ENCODE measurements at places on chromosomes 3 and 15.

DNA sequence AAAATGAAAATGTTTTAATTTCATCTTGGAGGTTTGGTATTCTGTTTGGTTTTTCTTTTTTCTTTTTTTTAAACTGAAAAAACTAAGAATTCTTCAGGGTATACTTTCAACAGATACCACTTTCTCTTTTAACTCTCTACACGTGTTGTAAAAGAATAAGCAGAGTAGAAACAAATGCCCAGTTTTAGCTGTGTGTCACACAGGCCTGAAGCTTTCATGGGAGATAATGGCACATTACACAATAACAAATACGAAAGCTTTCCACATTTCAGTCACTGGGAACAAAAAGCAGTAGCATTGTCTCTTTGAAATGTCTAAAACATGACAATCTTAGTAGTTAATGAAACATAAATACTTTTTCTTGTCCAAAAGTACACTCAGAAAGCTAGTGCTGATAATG is 818.5 kb downstream of the TBL1XR1 start:
- DNase-seq: no peak
- no peak overlapping the region for H3K4me3 ChIP-seq
- no peaks in the 10 kb centered on the region for H3K36me3 ChIP-seq
- H3K4me1 ChIP-seq: no peaks in the 10 kb centered on the region

DNA sequence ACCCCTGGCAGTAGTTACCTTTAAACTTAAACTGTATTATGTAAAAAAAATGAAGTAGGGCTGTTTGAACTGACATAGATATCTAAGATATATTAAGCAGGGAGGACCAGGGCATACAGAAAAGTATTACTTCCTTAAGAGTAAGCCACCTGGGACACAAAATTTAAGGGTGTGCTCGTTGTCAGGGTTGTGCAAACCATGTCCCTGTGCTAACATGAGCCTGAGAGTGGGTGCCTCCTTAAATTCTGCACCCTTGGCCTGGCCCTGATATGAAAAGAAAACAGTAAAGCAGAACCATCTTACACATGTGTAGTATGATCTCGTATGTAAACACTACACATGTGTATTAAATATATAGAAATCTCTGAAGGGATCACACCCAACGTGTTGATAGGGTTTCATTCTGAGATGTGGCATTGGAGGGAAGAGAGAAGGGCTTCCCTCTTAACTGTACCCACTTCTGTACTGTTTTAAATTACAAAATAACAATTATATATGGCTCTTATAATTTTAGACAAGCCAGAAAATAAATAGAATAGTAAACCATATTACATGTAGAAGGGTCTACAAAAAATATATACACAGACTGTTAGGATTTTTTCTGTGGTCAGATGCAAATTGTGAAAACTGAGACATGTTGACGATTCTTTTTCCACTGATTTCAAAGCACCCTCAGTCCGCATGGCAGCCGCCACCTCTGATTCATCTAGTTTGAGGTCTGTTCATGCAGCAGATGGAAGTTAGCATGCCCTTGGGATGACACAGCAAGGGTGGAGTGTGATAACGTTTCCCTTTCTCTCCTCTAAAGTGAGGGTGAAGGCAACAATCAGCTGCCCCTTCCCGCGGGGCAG is 400.8 kb upstream of the PROK2 start:
- no peaks in the 10 kb centered on the region for H3K36me3 ChIP-seq
- H3K27ac ChIP-seq: no peak overlapping the region
- H3K4me3 ChIP-seq: no peak overlapping the region
- H3K27me3 ChIP-seq: peaks cover 17% of the 10 kb centered on the region
- no peaks in the 10 kb centered on the region for H3K4me1 ChIP-seq

- no peak overlapping the region for H3K4me3 ChIP-seq
- H3K4me1 ChIP-seq: no peaks in the 10 kb centered on the region
- H3K36me3 ChIP-seq: no peaks in the 10 kb centered on the region
Measured at GRCh38 chr3:149234671-149235245, 13.1 kb upstream of the CP start.

- no peaks in the 10 kb centered on the region for H3K36me3 ChIP-seq
- no peak for DNase-seq
- H3K27me3 ChIP-seq: peaks cover 7% of the 10 kb centered on the region
- no peak overlapping the region for H3K27ac ChIP-seq
- no peak overlapping the region for H3K4me3 ChIP-seq
Measured at GRCh38 chr15:48868023-48868422, 9.9 kb upstream of the EID1 start.

- no peak for DNase-seq
- no peaks in the 10 kb centered on the region for H3K36me3 ChIP-seq
- H3K27me3 ChIP-seq: no peaks in the 10 kb centered on the region
- no peak overlapping the region for H3K4me3 ChIP-seq
- H3K27ac ChIP-seq: no peak overlapping the region
Measured at GRCh38 chr15:35166730-35167359, 81.8 kb upstream of the NANOGP8 start.

DNA sequence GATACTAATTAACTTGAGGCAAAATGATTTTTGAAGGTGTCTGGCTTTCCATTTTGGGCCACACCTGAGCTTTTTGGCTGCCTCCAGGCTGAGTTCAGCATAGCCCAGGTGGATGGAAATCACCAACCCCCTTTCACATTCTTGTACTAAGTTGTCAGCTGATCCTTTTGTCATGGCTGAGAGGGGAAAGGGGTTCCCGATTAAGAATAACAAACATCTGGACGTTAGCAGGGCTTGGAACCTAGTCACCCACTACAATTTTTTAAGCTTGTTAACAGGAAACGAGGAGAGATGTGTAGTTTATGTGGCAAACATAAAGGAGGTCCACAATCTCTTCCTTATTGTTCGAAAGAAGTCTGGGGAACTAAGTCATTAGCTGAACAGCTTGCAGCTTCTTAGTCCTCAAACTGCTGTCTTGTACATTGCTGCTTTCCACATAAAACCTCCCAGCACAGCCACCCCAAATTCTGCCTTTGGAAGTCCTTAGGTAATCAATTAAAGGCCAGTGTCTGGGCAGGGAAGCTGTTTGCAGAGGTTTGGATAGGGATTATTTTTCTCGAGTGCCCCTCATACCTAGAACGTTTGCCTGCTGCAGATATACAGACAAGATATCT is 5.0 kb downstream of the NR2F2 start:
- DNase-seq: no peak
- peaks cover 8% of the 10 kb centered on the region for H3K36me3 ChIP-seq
- H3K4me3 ChIP-seq: no peak overlapping the region
- H3K4me1 ChIP-seq: peaks cover 12% of the 10 kb centered on the region
- H3K27ac ChIP-seq: no peak overlapping the region

- H3K4me3 ChIP-seq: no peak overlapping the region
- DNase-seq: no peak
- no peaks in the 10 kb centered on the region for H3K36me3 ChIP-seq
- no peak overlapping the region for H3K27ac ChIP-seq
Measured at GRCh38 chr3:168139947-168140346, 44.2 kb upstream of the GOLIM4 start.

GRCh38 chr15:81265256-81265943 is 58.5 kb downstream of the STARD5 start:
- H3K4me3 ChIP-seq: no peak overlapping the region
- no peak overlapping the region for H3K27ac ChIP-seq
- no peak for DNase-seq

DNA sequence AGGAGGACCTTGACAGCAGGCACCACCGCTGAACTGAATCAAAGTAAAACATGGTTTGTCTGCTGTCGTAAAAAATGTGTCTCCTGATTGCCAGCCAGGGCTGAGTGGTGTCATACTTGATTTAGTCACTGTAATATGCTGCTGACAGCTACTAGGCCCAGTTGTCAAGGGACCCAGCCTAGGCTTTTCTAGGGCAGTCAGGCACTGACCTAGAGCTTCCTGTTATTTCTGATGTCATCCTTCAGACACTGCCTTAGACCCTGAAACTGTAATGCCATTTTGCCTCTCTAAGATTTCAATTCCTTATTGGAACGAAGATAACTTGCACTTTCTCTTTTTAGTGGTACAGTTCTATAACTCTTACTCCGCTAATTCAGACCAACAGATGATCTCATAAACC is 2.6 kb upstream of the MRPL3 start:
- H3K36me3 ChIP-seq: peaks cover 11% of the 10 kb centered on the region
- H3K27ac ChIP-seq: no peak overlapping the region
- H3K27me3 ChIP-seq: no peaks in the 10 kb centered on the region
- no peak for DNase-seq
- no peak overlapping the region for H3K4me3 ChIP-seq
- H3K4me1 ChIP-seq: peaks cover 35% of the 10 kb centered on the region

- no peaks in the 10 kb centered on the region for H3K4me1 ChIP-seq
- no peaks in the 10 kb centered on the region for H3K36me3 ChIP-seq
- H3K4me3 ChIP-seq: no peak overlapping the region
- H3K27me3 ChIP-seq: no peaks in the 10 kb centered on the region
Measured at GRCh38 chr3:141112686-141113297, 61.6 kb downstream of the SPSB4 start.

DNA sequence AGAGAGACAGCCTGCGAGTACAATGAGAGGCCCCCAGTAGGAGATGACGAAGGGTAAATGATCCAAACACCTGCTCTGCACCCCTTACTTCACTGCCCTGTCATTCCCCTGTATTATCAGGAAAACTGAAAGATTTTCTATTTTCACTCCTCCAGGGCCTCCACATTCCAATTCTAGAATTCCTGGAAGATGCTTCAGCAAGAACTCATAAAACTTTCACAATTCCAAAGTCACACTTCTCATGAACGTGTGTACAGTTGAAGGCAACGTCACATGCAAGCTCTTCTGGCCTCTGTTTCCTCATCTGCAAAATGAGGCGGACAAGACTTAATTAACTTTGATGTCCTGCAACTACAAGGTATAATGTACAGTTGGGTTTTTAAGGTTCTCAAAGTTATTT is 62.8 kb upstream of the SPATA12 start:
- H3K36me3 ChIP-seq: peaks cover 2% of the 10 kb centered on the region
- peaks cover 3% of the 10 kb centered on the region for H3K4me1 ChIP-seq
- H3K4me3 ChIP-seq: no peak overlapping the region
- H3K27ac ChIP-seq: no peak overlapping the region

- H3K4me3 ChIP-seq: no peak overlapping the region
- no peaks in the 10 kb centered on the region for H3K4me1 ChIP-seq
- DNase-seq: no peak
- no peak overlapping the region for H3K27ac ChIP-seq
- no peaks in the 10 kb centered on the region for H3K36me3 ChIP-seq
- no peaks in the 10 kb centered on the region for H3K27me3 ChIP-seq
Measured at GRCh38 chr3:5349343-5349742, 161.8 kb downstream of the EDEM1 start.

DNA sequence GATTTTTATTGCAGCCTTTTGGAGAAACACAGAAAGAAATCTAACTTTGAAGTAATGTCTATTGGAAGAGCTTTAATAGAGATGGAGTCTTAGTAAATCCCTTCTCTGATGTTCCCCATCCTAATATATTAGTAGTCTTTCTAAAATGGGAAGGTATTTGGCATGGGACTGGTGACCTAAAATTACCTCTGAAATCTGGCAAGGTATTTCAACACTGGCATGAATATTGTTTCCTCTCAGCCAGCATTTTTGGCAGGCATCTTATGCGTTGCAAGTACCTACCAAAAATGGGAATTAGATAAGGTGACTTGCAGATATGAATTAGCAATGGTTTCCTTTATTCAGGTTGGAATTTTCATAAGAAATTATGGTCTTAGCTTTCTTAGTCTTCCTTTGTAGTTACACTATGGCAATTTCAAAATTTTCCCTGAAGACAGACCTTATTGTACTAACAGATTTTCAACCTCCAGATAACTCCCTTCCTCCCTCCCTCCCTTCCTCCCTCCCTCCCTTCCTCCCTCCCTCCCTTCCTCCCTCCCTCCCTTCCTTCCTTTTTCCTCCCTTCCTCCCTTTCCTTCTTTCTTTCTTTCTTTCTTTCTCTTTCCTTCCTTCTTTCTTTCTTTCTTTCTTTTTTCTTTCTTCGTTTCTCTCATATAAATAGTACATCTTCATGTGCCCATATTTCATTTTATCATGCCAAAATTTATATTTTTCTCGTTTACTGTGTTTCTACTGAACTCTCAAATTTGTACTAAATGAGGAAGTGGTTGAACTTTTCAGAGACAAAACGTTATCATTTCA is 168.2 kb upstream of the KCNMB2 start:
- no peak for DNase-seq
- no peak overlapping the region for H3K27ac ChIP-seq
- no peaks in the 10 kb centered on the region for H3K27me3 ChIP-seq
- no peaks in the 10 kb centered on the region for H3K36me3 ChIP-seq

DNA sequence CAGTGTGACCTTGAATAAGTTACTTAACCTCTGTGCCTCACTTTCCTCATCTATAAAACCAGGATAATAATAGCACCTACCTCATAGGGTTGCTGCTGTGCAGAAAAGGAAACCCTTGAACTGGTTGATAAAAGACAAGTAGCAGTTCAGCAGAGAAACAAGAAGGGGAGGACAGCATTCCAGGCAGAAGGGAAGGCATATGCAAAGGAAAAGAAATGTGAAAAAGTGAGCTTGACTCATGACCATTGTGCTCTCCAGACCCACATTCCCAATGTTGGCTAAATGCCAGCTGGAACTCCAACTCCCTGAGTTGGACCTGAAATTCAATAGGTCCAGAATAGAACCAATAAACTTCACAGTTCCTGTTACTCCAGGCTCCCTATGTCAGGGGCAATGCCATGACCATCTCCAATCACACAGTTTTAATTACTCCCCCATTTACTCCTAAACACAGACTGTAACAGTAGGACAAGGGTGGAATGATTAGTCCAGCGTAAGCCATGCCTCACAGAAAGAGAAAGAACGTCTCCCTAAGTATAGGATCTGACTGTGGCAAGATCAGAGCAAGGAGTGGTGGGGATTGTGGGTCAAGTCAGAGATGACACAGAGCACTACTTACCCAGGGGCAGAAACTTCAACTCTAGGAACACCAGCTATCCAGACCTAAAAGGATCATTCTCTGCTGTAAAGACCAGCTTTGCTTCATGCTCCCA is 26.9 kb downstream of the PRKAR2A start:
- H3K36me3 ChIP-seq: peaks cover 6% of the 10 kb centered on the region
- peaks cover 5% of the 10 kb centered on the region for H3K4me1 ChIP-seq
- no peaks in the 10 kb centered on the region for H3K27me3 ChIP-seq
- H3K4me3 ChIP-seq: no peak overlapping the region
- no peak for DNase-seq

GRCh38 chr15:79724312-79724711 is 172.5 kb downstream of the MTHFS start:
- H3K27me3 ChIP-seq: peaks cover 13% of the 10 kb centered on the region
- no peak overlapping the region for H3K27ac ChIP-seq
- H3K36me3 ChIP-seq: no peaks in the 10 kb centered on the region
- no peak for DNase-seq
- no peak overlapping the region for H3K4me3 ChIP-seq

- H3K27ac ChIP-seq: no peak overlapping the region
- no peak overlapping the region for H3K4me3 ChIP-seq
- DNase-seq: no peak
- H3K27me3 ChIP-seq: no peaks in the 10 kb centered on the region
- no peaks in the 10 kb centered on the region for H3K4me1 ChIP-seq
- no peaks in the 10 kb centered on the region for H3K36me3 ChIP-seq
Measured at GRCh38 chr15:33629647-33630046, 318.9 kb downstream of the RYR3 start.
